ENCODE measurements at places on chromosomes 12 and 14.
A peak's percentile ranks its signal among the peaks of the same experiment; 100 is the strongest.

DNA sequence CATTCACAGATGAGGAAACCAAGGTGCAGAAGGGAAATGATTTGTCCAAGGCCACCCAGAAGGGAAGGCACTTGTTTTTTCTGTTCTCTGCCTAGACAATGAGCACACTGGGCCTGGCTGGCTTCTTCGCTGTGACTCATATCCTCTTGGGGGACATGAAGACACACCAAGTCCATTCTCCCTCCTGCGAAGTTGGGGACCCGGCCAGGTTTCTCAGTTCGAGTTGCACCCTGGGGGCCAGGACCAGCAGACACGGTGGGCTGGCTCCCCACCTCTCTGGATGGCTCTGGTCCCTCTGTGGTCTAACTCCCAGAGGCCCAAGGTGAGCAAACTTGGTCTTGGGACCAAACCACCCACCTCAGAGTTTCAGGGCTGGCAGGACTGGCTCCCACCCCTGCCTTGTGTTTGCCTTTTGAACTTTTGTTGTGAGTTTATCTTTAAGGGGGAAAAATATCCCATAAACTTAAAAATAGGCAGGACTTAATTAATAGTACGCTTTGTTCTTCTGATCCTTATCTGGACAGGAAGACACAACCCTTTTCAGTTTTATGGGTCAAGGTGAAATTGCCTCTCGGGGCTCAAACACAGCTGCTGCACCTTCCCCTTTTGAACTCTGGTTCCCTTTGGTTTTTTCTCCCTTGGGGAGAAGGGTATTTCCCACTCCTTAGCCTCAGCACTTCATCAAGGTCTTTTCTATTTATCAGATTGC, 9.0 kb upstream of the MLEC start:
- DNase-seq = no peak

GRCh38 chr14:81386290-81386745, 13.8 kb downstream of the STON2 start:
- no peak for DNase-seq

DNA sequence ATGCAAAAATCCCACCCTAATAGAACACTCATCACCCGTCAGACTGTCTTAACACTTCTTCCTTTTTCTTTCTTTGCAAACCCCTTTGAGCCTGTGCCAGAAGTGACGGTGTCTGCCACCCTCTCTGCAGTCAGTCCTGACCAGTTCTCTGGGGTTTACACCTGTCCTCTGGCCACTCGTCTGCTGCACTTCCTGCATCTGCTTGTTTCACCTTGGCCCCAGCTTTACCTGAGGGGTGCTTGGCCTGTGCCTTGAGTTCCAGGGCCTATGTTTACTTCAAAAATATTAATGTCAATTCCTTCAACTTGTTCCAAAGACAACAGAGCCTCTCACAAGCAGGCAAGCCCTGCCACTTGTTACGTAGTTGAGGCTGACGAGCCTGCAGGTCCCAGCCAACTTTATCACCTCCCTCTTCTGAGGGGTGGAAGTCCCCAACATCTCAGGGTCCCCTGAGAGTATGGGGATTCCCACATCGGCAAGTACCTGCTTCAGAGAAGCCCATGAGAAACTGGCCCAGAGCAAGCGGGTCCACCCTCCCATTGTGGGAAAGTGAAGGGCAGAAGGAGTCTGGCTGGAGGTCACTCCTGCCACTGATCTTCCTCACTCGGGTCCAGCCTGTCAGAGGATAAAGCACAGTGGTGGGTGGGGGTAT, 205.4 kb downstream of the DAD1 start:
- DNase-seq = no peak

GRCh38 chr12:106101803-106102202, 37.0 kb downstream of the NUAK1 start:
- no peak for DNase-seq

- no peak for DNase-seq
Measured at GRCh38 chr12:116598311-116599284, 39.4 kb downstream of the MAP1LC3B2 start.

GRCh38 chr12:89707703-89708564, 704 bp downstream of the ATP2B1 start:
- DNase-seq = no peak

DNA sequence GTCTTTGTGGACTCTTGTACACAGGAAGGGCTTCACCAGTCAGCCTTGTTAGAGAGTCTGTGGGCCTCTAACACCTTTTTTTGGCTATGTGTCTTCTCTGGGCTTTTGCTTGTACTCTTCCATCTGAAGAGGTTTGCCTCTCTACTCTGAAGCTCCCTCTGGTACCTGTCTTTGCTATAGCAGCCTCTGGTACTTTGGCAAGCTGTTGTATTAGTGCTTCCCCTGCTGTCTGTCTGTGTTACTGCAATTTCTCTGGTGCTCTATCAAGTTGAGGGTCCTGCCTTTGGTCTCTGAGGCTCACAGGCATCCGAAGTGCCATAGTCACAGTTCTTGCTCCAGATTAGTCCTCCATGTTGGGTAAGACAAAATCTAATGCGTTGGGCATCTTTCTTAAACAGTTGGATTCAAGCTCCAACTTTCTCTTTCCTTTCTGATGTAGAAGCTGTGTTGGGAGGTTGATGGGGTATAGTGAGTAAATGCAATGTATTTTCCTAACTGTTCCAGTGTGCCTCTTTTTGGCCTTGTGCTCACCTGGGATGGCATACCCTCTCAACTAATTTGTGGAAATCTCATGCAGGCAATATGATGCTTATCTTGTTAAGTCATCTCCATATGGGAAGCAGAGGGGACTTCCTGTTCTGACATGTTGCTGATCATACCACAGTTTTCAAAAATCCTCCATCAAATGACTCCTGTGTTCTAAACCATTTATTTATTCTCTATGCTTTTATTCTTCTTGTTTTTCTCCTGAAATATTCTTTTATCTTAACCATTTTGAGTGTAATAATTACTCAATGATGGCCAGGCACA, 88.8 kb downstream of the ATF7IP start:
- peak; percentile 14 for DNase-seq

GRCh38 chr14:94680862-94681288, 68.7 kb downstream of the SERPINA3 start:
- no peak for DNase-seq

DNA sequence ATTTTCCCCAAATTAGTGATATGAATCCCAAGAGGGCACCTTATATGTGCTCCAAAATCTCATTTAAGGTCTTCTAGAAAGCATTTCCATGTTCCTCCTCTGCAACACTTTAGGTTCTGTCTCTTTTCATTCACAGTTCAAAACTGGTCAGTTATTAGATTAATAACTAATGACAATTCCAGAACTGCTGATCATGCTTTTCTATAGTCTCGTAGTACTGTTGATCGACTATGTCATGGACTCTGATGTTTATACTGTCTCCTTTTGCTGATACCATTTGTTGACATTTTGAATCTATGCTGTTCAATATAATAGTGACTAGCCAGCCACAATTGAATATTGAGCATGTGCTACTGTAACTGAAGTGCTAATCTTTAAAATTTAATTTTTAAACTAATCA, 728.3 kb downstream of the LRFN5 start:
- DNase-seq = no peak

GRCh38 chr14:75631453-75631831, 29.2 kb downstream of the ERG28 start:
- peak; percentile 87 for DNase-seq

GRCh38 chr14:91727121-91727520, 4.8 kb downstream of the CATSPERB start:
- DNase-seq = no peak

DNA sequence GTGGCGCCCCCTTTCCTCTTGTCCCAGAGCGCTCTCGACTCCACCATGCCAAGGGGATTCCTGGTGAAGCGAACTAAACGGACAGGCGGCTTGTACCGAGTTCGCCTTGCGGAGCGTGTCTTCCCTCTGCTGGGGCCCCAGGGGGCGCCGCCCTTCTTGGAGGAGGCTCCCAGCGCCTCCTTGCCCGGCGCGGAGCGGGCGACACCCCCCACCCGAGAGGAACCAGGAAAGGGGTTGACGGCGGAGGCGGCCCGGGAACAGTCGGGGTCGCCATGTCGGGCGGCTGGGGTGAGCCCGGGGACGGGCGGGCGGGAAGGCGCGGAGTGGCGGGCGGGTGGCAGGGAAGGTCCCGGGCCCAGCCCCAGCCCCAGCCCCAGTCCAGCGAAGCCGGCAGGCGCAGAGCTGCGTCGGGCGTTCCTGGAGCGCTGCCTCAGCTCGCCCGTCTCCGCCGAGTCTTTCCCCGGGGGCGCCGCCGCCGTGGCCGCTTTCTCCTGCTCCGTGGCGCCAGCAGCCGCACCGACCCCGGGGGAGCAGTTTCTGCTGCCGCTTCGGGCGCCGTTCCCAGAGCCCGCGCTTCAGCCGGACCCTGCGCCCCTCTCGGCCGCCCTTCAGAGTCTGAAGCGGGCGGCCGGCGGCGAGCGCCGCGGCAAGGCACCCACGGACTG, 376 bp downstream of the INSM2 start:
- DNase-seq = no peak

DNA sequence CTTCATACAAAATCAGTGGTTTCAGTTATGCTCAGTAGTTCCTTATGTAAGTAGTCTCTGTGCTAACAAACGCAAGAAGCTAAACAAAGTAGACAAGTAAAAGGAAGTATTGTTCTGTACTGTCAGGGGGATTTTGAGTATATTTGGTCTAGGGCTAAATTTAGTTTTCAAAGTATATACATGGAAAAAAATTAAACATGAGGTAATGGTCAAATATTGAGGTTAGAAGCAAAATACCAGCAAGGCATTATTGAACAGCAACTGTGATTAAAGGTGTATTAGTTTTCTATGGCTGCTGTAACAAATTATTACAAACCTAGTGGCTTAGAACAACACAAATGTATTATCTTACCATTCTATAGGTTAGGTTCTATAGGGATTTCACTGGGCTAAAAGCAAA, 18.8 kb downstream of the GNG2 start:
- DNase-seq = no peak

DNA sequence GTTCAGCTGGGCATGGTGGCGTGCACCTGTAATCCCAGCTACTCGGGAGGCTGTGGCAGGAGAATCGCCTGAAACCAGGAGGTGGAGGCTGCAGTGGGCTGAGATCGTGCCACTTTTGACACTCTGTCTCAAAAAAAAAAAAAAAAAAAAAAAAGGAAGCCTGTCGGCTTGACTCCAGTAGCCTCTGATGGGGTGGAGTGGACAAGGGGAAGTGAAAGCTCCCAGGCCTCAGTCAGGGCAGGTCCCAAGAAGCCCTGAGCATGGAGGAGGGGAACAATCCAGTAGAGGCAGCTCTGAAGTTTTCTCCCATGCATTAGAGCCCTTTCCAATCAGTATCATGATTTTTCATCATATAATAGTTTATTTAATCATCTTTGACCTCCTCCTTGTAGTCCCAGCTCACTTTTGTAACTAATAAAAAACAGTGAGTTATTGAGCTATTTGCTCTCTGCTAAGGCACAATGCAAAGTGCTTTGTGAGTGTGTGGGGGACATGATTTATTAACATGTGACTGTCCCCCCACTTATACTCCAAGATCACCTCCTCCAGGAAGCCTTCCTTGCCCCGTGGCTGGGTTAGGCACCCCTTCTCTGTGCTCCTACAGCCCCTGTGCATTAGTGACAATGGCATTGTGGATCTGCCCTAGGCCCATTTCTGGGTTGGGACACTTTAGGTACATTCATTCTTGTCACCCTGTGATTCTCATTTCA, 4.7 kb upstream of the SSH1 start:
- DNase-seq = no peak

- no peak for DNase-seq
Measured at GRCh38 chr14:59374048-59374447, 91.1 kb downstream of the GPR135 start.

- DNase-seq = no peak
Measured at GRCh38 chr12:108637222-108637971, 3.7 kb upstream of the SELPLG start.

DNA sequence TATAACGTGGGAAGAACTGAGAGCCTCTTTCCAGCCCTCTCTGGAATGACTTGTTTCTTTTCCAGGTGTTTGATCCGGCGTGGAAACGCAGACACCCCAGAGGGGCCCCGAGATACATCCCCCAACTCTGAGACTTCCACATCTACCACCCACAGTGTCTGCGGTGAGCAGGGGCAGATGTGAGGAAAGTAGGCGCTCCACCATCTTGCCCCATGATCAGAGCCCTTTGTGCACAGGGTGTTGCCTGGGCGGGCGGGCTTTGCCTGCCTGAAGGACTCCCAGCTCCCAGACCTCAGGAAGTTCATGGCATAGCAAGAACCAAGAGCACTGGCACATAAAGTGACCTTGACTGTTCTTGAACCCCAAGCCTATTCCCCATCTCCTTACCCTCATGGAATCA, 2.8 kb downstream of the CARMIL3 start:
- DNase-seq = no peak

DNA sequence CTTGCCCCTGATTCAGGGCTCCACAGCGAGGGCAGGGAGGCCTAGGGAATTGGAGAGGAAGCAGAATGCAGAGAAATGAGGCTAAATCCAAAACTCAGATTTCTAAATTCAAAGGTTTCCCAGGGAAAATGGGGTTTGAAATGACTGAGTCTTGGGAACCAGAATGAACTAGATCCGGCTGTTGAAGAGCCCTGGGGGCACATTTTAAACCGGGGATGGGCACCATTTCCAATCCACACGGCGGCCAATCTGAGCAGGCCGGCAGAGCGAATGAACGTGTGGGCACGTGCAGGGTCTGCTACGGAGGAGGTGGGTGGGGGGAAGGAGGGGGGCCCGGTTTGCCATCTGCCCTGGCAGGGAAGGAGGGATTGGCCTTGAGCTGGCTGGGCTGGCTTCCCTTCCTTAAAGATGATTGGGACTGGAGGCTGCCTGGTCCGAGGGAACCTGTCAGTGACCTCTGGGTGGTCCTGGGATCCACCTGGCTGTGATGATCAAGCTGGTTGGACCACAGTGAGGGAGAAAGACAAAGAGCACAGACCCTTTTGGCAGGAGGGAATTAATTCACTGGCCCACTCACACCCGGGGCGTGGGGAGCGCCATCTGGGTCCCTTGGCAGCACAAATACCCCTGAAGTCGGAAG, 161.0 kb downstream of the RBM19 start:
- DNase-seq = no peak

- DNase-seq = no peak
Measured at GRCh38 chr12:27237790-27238771, 6.0 kb upstream of the STK38L start.

GRCh38 chr14:95516554-95517181, at the start of gene SYNE3:
Gene SYNE3, minus strand, starts transcription at chr14:95516650. Its CDS starts 40,829 bp downstream, at chr14:95475821.
- DNase-seq = no peak

- no peak for DNase-seq
Measured at GRCh38 chr14:60720962-60721325, 3.2 kb downstream of the SIX4 start.

- no peak for DNase-seq
Measured at GRCh38 chr12:121465921-121466793, 66.2 kb downstream of the RNF34 start.

DNA sequence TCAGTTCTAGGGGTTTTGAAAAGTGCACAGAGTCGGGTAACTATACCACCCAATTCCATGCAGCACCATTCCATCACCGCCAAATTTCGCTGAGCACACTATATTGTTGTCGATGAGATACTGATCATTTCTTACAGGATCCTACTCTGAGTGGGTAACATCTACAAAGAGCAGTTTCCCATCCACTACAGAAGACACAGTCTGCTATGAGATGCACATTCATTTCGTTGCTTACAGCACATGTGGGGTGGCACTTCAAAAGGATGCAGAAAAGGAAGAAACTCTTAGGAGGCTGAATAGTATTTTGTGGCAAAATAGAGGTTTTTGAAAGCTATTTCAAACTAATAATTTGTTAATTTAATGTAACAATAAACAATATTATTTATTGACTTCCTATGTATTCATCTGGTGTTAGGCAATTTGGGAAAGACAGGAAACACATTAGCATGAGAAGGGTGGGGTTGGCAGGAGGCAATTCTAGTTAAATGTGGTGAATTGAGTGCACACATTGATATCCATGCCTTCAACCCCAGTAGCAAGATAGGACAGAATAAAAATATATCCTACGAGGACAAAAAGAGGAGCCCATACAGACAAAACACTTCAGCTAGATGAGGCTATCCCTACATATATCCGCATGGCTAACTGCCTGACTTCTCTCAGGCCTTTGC, 186.8 kb upstream of the PARP11 start:
- DNase-seq = no peak

Data from kidney glomerular epithelial cell (primary cell).